ENCODE measurements at places on chromosomes 13 and 19.

DNA sequence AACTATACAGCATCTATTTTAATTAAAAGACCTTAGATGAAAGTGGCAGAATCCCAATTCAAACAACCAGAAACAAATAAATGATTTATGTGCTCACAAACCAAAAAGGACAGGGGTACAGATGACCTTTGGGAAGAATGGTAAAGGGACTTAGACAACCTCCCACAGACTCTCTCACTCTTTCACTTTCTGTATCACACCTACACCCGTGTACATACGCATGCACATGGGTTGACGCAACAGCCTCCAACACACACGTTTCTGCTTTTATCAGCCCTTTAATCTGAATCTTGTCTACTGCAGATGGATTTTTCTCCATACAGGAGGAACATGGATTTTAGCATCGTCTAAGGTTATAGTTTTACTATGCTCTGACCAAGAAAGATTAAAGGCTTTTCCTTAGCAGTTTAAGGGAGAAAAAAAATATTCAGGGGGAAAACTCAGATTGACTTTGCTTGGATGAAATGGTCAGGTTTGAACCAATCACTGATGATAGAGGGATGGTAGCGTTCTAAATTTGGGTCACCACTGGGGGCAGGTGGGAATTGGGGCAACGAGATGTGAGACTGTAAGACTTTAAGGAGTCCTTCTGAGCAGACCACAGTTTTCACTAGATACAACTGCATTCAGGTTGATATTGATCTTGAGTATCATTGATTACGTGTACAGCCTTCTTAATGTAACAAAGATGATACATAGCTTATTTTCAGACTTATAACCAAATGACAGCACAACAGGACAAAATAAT, 166.1 kb downstream of the ITGBL1 start:
- DNase-seq: no peak

DNA sequence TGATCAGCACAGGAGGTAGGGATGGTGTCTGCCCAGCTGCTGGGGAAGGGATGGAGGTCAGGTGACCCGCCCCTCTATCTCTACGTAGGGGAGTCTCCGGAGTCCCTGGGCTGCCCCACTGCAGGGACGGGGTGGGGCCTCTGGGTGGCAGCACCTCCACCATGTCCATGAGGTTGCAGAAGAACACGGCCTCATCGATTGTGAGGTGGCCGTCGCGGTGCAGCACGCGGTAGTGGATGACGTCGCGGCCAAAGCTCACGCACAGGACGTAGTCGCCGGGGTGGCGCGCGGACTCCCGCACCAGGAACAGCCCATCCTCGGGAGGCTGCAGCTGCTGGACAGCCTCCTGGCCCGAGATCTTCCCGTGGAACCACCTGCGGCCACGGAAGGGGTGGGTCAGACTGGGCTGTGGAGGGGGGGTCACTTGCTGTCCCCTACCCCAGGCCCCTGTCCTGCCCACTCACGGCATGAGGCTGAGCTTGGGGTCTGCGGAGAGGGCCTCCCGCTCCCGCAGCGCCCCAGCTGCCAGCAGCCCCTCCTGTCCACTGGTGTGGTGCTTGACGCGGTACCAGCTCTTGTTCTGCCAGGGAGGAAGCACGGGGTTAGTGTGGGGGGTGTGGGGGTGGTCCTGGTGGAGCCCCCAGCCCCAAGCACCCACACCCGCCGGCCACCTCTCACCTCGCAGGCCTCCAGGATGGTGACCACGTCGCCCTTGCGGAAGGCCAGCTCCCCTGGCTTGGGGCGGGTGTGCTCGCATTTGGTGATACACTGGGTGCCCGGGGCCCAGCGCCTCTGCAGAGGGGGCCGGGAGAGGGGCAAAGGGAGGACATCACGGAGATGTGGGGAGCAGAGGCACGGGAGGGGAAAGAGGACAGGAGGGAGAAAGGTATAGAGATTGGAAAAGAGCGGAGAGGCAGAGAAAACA, 2.3 kb downstream of the MATK start:
- DNase-seq: no peak

GRCh38 chr19:39937787-39938186, 3.4 kb upstream of the FCGBP start:
- DNase-seq: no peak

- DNase-seq: no peak
Observed at GRCh38 chr13:112982281-112983041, 13.4 kb downstream of the MCF2L start.

DNA sequence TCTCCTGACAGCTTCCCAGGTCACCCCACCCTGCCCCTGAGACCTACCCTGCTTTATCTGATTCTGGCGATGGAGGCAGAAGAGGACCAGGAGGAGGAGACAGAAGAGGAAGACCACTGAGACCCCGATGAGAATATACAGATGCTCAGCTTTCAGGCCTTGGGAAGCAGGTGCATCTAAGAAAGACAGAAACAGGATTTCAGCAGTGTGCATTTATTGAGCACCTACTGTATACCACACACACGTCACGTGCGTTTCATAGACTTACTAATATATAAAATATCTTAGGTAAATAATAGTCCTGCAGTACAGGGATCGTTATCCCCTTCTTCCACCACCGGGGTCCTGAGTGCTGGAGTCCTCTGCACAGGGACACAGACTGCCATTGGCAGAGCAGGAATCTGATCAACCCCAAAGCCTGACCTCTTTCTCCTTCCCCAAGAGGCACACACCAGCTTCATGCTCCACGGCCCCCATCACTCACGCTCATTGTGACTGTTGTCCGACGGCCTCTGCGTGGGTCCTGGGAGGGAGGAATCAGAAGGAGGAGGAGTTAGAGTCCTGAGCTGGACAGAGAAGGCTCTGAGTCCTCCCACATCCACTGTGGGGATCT, 8.2 kb downstream of the LAIR1 start:
- no peak for DNase-seq

DNA sequence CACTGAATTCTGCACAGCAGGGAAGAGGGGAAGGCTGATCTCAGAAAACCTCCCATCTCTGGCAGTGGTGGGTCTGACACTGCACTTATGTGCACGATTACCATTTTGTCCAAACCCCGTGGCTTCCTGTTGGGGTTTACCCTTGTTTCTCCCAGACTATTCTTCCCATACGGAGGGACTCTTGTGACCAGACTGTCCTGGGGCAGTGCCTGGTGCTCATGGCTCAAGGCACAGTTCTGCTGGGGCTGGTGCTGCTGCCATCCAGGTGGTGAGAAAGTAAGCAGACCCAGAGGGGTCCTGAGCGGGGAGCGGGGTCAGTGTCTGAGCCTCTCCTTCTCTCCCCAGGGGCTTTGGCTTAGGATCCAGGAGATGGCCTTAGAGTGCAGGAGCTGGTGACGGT, 5.1 kb upstream of the SIGLEC9 start:
- no peak for DNase-seq

- DNase-seq: no peak
Observed at GRCh38 chr19:8462571-8462970, 17.8 kb downstream of the HNRNPM start.

- no peak for DNase-seq
Observed at GRCh38 chr13:53494406-53494805, 465.8 kb downstream of the OLFM4 start.

DNA sequence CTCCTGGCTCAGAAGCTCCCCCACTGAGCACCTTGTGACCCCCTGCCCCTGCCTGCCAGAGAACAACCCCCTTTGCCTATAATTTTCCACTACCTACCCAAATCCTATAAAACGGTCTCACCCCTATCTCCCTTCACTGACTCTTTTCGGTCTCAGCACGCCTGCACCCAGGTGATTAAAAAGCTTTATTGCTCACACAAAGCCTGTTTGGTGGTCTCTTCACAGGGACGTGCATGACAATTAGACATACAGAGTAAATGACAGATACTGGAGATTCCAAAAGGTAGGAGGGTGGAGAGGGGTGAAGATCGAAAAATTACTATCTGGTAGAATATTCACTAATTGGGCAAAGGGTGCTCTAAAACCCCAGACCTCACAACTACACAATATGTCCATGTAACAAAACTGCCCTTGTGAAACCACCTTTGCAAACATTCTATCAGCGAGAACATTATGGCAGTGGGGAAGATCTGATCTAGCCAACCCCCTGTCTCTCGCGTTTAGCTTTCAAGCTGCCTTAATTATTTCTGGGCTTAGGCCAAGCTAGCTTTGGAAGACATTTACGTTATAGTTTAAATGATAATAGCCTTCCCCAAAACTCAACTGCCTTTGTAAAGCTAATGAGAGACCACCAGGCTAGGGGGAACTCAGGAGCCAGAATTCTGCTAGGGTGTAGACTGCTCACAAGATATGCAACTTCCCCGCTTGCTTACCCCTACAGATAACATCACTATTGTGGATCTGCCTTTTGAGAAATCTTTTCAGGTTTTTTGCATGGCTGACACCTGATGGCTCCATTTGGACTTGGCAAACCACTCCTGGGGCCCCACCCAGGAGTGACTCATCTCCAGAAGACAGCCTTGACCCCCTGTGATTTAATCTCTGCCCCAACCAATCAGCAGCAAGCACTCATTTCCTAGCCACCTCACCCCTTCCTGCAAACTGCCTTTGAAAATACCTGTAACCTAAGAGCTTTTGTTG, 1534.0 kb upstream of the SPRY2 start:
- no peak for DNase-seq

DNA sequence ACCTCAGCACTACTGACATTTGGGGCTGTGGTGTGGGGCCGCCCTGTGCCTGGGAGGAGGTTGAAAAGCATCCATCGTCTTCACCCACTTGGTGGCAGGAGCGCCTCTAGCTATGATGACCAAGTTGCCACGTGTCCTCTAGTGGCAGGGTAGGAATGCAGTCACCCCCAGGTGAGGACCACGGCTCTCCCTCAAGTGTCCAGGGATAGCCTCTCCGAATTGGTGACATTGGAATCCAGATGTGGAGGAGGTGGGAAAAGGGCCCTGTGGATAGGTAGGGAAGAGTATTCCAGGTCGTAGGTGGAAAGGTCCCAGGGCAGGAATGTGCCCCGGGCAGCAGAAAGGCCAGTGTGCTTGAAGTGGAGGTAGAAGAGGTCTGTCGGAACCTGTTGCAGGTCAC, 37.6 kb downstream of the ARHGEF18 start:
- DNase-seq: no peak

- no peak for DNase-seq
Observed at GRCh38 chr13:31015199-31015598, 82.7 kb downstream of the TEX26 start.

GRCh38 chr19:40739871-40740703, 10.2 kb downstream of the ACTMAP start:
- no peak for DNase-seq

DNA sequence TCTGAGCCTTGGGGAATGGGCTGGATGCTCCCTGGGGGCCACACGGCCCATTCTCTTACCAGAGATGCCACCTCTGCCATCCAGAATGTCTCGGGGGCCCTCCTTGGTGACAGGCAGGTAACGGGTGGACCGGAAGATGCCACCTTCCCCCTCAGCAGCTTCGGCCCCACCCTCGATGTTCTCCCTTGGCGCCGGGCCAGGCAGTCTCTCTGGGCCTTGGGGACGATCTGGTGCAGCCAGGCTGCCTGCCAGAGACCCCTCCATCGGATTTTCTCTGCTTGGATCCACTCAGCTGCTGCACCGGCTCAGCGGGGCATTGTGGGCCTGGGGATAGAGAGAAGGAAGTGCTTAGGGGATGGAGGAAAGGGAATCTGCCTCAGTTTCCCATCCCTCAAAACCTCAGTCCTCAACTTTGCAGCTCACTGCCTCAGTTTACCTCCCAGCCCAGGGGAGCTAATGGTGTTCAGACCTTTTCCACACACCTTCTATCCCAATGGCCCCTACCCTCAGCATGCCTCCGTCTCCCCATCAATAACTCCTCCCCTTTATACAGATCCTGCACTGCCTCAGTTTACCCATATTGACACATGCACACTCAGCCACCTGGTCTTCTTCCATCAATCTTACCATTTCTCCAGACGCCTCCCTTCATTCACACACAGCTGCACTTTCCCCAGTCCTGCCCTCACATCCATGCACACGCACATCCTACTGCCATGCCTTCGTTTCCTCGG, 1.5 kb downstream of the WIZ start:
- DNase-seq: no peak

DNA sequence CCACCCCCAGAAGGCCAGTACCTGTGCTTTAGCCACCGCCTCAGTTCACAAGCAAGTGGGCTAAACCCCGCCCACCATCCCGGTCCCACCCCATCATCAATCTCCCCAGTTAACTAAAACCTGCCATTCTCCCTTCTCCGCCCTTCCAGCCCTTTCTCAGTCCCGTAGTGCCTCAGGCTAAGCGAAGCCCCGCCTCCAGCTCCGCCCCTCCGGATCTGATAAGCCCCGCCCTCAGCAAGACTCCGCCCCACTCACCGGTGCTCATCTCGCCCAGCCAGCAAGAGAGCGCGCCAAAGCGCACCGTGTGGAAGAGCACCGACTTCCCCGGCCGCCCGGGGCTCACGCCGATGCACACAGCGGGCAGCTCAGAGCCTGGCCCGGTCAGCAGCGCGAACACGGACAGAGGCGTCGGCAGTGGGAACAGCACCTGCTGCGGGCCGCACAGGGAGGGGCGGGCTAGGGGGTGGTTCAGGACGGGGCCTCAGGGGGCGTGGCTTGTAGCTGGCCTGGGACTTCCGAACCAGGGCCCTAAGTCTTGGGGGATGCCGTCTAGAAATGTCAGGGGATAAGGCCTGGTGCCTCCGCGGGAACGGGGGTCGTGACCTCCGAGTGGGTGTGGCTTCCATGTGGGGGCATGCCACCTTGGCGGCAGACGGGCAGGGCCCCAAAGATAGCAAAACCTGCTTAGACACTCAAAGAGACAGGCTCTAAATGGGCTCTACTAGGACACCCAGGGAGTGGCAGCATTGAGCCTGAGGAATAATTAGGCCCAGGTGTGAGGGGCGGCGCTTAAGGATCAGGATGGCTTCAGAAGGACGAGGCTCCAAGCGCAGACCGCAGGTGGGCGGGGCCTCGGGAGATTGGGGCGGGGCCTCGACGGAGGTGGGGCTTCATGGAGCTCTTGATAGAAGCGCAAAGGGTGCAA, 21.4 kb downstream of the MAP4K1 start:
- no peak for DNase-seq

- DNase-seq: no peak
Observed at GRCh38 chr19:1068009-1069001, 1.3 kb downstream of the ARHGAP45 start.

GRCh38 chr19:57651654-57651996, 17.1 kb upstream of the ZSCAN4 start:
- DNase-seq: no peak

GRCh38 chr13:20411638-20412342, 113.9 kb downstream of the CRYL1 start:
- no peak for DNase-seq
